ENCODE measurements at places on chromosomes 16 and 17. TPM values are rescaled to one million over a fixed set of nuclear protein-coding genes. Genes with fewer than 3 reads are reported as not detected.
A peak's percentile ranks its signal among the peaks of the same experiment; 100 is the strongest.

DNA sequence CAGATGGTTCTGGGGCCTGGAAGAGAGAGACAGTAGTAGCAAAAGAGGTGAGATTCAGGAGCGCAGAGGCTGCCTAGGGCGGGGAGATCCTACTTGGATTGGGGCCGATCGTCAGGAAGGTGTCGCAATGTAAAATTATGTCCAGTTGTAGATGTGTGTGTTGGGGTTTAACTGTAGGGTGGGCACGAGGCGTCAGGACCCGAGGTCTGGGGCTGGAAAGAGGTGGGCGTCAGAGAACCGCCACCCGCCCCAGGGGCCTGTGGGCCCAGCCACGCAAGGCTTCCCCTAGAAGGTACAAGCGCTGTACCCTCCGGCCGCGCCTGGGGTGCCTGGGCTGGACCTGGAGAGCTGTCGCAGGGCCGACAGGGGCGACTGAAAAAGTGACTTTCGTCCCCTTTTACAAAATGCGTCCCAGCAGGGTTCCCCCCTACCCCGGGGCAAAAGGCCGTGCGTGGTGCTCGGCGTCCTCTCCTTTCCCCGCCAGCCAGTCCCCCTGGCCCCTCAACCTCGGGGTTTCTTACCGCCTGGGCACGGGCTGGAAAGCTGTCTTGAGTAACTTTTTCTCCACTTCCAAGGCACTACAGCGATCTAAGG lies 2.8 kb downstream of the IRX3 start:
- DNase-seq = no peak

- peak; percentile 59 for DNase-seq
These were observed 9.1 kb downstream of the TFAP4 start for GRCh38 chr16:4263504-4264436.

DNA sequence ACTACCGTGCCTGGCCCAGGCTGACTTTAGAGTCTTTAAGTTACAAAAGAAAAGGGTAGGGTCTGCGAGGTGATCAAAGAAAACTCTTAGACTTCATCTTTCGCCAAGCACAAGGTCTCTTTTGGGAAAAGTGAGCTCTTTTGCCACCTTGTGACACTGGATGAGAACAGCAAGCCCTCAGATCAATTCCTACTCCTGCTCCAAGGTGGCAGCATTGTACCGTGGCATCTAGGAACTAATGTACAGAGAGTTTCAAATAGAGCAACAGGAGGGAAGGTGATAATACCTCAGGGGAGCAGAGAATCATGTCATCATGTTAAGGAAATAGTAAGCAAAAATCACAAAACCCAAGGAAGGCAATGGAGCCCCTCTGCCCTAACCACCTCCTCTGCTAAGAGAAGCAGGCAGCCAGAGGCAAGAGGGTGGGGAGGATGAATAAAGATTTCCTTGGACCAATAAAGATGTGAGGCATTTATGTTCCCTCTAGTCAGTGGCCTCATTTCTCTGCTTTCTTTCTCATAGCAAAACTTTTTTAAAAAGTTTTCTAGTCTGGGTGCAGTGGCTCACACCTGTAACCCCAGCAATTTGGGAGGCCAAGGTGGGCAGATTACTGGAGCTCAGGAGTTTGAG lies 2.1 kb upstream of the C17orf78 start:
- DNase-seq = no peak

GRCh38 chr16:89482817-89483205 lies 7.5 kb downstream of the ANKRD11 start:
- DNase-seq = no peak

DNA sequence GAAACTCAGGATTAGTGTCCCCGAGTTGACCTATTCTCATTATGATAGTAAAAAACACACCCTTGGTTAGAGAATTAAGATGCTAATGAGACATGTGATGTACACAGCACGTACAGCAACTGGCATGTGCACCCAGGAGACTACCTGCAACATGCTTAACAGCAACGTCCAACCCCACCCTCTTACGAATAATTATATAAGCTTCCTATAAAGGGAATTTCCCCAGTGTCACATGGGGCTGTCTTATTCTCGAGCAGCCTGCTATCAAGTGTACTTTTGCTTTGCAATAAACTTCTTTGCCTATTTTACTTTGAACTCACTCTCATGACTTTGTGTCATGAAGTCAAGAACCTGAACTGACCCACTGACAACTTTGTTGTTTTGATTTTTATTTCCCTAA lies 62.4 kb upstream of the PMFBP1 start:
- no peak for DNase-seq

- no peak for DNase-seq
These were observed 338.1 kb downstream of the SEC14L1 start for GRCh38 chr17:77478899-77479298.

GRCh38 chr16:67211674-67212073 lies 12.7 kb downstream of the ELMO3 start:
- DNase-seq = no peak

- DNase-seq = peak; percentile 71
These were observed 19.7 kb upstream of the SLC47A1 start for GRCh38 chr17:19513897-19514488.

DNA sequence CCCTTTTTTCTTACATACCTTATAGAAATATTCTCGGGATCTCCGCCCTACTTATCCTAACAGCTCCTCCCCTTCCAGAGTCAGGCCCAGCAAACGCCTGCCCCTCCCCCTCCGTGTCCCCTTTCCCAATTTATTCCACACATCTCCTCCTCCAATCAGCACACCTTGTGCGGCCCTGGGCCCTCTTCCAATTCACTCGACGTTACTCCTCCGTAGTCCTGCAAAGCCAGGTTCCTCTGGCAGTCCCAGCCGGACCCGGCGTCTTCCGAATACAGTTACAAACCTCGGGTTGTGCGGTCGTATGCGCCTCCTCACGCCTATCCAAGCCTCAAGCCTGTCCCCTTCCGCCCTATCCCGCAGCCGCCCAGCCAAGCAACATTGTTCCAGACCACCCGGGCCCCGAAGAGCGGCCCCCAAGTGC lies 677 bp downstream of the CBX1 start:
- DNase-seq = peak; percentile 63

- no peak for DNase-seq
These were observed 100.6 kb downstream of the ENGASE start for GRCh38 chr17:79174905-79175856.

DNA sequence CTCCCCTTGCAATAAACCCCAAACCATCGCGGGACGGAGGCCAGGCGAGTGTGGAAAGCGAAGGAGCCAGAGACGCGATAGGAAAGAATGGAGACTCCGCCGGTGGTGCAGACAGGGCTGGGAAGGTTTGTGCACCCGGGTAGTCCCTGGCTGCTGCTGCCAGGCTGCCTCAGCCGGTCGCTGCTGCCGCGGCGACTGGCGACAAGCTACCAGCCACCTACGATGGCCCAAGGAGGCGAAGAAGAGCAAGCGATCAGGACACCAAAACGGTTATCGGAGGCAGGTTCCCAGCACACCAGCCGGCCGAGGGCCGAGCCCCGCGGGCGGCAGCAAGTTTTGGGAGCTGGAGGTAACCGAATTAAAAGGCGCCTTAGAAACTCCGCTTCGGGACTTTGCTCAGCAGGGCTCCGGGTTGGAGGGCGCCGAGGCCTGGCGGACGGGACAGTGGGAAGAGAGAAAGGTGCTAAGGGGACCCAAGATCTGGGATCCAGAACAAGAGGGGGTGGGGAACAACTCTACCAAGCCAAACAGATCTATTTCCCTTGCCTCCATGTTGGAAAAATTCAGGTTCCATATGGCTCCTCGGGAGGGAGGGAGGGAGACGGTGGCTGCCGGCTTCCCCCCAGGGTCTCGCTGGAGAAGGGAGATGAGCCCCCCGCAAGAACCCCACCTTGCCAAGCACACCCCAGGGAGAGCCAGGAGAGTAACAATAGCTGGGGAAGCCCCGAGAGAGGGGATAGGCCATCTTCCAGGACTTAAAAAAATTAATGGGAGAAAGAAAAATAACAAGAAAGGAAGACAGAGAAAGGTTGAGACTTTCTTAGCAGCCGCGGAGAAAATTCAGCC lies 9.7 kb upstream of the HOXB2 start:
- no peak for DNase-seq

- no peak for DNase-seq
These were observed 102.8 kb downstream of the MAF start for GRCh38 chr16:79497606-79498350.

DNA sequence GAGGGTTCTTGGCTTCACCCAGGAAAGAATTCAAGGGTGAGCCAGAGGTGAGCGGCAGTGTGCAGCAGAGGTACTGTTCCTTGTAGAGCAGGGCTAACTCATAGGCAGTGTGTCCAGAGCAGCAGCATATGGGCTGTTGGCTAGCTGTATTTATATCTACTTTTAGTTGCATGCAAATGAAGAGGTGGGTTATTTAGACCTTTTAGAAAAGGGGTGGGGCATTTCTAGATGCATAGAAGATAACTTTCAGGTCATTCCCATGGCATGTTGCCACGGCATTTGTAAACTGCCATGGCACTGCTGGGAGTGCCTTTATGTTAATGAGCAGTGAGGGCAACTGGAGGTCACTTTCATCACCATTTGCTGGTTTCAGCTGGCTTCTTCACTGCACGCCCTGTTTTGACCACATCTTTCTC lies 141.0 kb downstream of the STX8 start:
- DNase-seq = no peak

- no peak for DNase-seq
These were observed 46.9 kb upstream of the CBFA2T3 start for GRCh38 chr16:89023621-89024511.

GRCh38 chr17:82097919-82098168 lies 192 bp downstream of the FASN start:
- DNase-seq = no peak

DNA sequence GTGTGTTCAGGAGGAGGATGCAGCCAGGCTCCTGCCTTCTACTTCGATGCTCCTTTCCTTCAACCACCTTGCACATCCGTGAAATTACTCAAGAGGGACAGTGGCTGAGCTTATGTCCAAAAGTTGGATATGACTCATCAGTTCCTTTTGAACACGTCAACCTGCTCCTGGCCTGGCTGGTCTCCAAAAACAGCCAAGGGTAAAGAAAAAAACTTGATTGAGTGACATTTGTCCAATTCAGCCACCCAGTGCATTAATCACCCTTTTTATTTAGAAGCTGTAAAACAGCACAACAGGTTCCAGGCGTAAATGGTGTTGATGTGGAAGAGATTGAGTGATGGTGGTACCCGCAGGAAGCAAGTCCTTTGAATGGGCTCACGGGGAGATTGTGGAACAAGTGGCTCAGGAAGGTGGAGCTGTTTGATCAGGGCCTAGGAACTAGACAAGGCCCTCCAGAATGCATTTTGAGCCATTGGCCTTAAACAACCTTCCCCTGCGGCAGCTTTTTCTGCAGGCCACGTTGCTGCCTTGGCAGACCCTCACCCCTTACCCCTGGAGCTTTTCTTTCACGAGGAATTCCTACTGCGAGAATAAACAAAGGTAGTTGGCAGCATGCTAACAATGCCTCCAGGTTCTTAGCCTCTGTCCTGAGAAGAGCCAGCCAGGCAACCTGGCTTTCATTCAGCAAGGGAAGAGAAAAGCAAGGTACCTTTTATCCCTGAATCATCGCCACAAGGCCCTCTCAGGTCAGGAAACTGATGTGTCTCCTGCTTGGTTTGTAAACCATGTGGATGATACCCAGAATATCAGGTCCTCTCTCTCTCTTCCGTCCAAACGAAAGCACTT lies 173.3 kb upstream of the CACNG5 start:
- no peak for DNase-seq

DNA sequence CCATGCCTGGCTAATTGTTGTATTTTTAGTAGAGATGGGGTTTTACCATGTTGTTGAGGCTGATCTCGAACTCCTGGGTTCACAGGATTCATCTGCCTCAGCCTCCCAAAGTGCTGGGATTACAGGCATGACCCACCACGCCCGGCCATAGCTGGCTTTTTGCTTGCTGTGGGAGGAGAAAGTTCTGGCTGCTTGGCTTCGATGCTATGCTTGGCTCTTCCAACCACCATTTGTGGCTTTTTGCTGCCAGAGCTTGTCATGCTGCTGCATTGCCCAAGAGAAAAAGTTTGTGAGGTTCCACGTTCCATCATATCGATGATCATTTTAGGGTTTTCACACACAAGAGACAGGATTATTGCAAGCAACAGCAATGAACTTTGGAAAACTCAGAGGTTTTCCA lies 16.2 kb downstream of the BMERB1 start:
- no peak for DNase-seq

DNA sequence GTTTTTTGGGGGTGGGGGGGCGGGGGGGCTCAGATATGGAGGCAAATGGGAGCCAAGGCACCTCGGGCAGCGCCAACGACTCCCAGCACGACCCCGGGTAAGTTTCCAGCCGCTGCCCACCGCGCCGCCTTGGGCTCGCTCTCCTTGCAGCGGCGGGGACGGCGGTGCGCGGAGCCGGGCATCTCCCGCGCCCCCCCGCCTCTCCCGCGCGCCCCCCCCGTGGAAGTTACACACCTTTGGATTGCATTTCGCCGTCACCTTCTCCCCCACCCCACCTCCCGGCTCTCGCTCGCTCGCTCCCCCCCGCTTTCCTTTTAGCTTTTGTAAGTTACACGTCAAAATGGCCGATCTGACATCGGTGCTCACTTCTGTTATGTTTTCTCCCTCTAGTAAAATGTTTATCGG lies 387 bp downstream of the MSI2 start:
- DNase-seq = no peak

- no peak for DNase-seq
These were observed 7.6 kb upstream of the PPP1R1B start for GRCh38 chr17:39618956-39619785.

- DNase-seq = no peak
These were observed 76.5 kb upstream of the CLEC18B start for GRCh38 chr16:74497761-74498160.

- DNase-seq = no peak
These were observed 28.4 kb upstream of the EMP2 start for GRCh38 chr16:10608687-10609401.

- DNase-seq = no peak
These were observed 26.9 kb downstream of the CPSF4L start for GRCh38 chr17:73234736-73235135.

DNA sequence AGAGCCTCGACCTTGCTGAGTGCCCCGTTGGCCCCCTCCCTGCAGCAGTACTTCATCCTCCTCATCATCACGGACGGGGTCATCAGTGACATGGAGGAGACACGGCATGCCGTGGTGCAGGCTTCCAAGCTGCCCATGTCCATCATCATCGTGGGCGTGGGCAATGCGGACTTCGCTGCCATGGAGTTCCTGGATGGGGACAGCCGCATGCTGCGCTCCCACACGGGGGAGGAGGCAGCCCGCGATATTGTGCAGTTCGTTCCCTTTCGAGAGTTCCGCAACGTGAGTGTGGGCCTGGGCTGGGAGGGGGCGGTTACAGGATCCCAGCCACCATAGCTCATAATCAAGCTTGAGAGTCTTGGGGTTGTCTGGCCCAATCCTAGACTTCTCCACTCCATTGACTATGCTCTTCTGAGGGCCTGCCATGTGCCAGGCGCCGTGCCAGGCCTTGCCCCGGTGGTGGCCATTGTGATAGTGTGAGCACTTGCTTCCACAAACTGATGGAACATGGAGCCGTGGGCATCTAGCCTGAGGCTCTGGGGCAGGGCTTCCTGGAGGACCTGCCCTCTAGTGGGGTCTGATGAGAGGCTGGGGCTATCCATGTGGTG lies 39.7 kb downstream of the PSME3IP1 start:
- no peak for DNase-seq

GJC1 gene
- total RNA-seq = 0.26 TPM

SOX15 gene
- not detected for total RNA-seq

OR1E1 gene
- not detected for total RNA-seq

PRAC2 gene
- not detected for total RNA-seq

TBC1D26 gene
- not detected for total RNA-seq

APOBR gene
- 1.4 TPM for total RNA-seq

KCNJ2 gene
- total RNA-seq = 0.77 TPM

RGS9 gene
- total RNA-seq = 8.8 TPM

TBC1D3 gene
- not detected for total RNA-seq

SLC22A31 gene
- not detected for total RNA-seq

EFCAB13 gene
- total RNA-seq = 5.5 TPM

AANAT gene
- not detected for total RNA-seq

PTRH2 gene
- 13.1 TPM for total RNA-seq

SEPTIN12 gene
- not detected for total RNA-seq

FOXN1 gene
- total RNA-seq = not detected

AATK gene
- total RNA-seq = 1.2 TPM
